ENCODE measurements at places on chromosomes 5 and 9.
A peak's percentile ranks its signal among the peaks of the same experiment; 100 is the strongest.

DNA sequence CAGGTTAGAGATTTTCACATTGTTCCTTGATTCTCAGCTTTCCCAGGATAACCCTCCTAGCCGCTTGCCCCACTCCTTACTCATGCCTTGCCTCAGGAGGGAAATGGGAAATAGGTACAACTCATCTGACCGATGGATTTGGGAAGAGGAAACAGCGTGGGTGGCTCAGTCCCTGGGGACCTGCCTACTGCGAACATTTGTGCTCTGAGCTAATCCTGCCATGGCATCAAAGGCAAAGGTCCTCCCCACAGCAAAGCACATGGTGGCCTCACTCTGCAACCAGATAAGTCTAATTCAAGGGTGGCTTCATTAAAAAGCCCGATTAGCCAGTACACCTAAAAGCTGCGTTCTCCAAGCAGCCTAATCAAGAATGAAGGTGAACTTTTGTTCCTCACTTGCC lies 82.4 kb upstream of the ADRA1B start:
- DNase-seq = no peak

DNA sequence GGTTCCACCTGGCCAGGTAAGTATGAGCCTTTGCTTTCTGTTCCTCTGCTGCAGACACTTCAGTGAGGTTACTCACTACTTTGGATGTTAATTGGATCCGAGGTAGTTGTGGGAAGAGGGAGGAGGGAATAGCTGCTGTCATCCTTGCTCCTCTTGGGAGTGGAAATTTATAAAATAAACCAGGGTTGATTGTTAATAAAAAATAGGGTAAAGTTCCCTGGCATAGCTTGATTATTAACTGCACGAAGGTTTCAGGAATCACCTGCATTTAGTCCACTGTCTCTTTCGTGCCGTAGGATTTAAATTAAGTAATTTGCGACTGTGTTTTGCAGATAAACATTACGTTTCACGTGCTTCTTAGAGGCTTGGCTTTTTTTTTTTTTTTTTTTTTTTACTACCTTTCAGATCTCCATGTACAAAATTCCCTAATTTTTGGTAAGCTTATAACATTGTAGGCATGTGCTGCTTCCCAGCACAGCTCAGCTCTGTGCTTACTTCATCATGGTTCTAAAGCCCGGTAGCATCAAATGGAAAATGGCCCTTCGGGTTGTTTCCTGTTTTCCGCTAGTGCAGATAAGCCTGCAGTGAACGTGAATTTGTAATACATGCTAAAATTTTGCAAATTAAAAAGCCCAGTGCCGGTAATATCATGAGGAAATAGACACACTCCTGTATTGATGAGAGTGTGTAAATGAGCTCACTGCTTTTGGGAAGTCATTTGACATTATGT lies 26.9 kb upstream of the LTC4S start:
- DNase-seq = no peak

DNA sequence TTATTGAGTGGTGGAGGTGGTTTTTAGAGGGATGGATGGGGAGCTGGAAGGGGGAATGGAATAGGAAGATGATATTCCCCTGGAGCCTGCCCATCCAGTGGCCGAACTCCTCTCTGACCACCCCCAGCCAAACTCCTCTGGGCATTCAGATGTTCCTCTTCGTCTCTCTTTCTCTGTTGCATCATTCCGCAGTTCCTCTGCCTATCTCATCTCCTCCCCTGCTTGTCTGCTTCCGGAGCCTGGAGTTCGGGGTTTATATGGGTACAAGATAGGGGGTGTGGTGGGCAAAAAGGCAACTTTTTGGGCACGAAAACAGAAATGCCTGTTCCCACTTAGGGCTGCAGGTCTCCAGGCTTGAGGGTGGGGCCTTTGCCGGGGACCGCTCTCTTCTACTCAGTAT lies 12.2 kb upstream of the CDK5RAP2 start:
- no peak for DNase-seq

DNA sequence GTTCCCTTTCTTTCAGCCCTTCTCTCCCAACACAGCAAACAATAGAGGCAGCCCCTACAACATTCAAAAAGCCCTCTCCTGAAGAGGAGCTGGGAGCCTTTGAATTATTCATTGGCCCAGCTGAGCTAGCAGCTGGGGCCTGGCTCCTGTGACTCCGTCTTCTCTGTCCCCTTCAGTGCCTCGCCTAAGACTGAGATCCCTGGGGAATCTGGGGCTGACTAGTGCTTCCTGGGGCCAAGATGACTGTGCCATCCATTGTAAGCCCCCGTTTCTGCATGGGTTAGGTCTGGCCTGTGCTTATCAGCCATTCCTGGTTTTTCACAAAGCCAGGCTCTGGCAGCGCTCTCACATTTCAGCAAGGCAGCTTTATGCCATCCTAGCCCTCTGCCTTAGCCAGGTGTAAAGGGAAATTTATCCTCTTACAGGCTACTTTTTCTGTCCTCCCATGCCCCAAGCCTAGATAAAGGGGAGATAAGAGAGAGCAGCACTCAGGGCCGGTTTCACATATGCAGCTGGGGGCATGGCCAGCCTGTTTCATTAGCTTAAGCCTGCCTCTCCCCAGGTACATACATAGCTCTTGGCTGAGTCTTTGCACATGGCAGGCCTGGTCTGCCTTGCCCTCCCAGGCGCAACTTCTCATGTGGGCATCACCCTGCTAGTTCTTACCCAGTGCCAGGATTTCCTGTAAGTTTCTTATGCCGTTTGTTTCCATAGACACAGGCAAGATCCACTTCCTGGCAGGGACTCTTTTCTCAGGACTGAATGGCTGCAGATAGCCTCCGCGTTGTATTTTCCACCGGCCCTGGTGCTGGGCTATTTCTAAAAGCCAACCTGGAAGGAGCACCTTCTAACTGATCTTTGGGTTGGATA lies 15.8 kb downstream of the PTPA start:
- DNase-seq = no peak

DNA sequence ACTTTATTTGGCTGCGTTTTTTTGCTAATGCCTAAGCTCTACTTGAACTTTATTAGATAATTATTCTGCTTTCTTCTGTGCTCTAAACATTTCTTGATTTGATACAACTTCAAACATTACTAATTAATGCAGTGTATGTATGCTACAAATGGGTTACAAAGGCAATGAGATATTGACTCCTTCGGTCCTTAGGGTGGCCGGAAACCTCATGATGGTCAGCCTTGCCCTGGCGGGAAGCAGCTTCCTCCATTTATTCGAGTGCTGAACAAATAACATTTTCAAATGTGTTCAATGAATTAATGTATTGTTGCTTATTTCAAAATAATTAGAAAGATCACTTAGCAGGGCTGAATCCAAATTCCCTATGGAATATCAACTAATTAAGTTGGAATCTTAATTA lies 3.9 kb upstream of the LNPEP start:
- DNase-seq = no peak

GRCh38 chr5:7856855-7857254 lies 5.9 kb upstream of the CFAP90 start:
- DNase-seq = peak; percentile 58

GRCh38 chr5:140710899-140711552 lies 10.8 kb downstream of the ZMAT2 start:
- peak; percentile 94 for DNase-seq

DNA sequence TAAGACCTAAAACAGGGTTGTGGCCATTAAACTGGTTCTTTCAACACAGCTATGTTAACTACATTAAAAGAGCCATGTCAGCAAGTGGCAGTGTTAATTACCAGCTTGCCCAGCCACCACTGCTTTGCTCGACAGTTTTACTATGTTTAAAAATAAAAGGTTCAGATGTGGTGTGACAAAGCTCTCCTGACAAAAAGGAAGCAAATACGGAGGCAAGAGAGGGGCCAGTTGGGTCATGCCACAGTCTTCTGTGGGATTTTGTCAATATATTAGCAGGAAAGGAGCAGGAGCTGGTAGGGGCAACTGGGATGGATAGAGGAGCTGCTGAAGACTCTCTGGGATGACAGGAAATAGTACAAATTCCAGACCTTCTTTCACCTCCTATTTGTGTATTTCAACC lies 113.5 kb upstream of the PCA3 start:
- no peak for DNase-seq

- no peak for DNase-seq
These were observed 123.9 kb downstream of the RAB3C start for GRCh38 chr5:58706736-58707135.

DNA sequence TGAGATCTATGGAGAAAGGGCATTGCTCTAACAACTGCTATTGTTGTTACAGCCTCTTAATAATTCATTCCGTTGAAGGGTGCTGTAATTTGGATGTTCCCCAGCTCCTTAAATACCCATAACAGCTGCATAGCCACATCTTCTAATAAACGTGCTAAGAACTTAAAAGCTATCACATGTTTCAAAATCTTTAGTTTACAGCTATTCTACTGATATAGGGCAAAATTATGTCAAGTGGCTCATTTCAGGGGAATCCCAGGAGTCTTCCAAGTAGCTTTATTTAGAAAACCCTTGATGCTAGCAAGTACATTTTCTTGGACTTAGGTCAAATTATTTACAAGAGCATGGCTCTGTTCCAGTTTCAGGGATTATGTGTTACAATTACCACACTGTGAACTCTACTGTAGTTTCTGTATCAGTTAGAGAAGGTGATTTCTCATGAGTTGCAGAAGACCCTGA lies 990.4 kb upstream of the ACO1 start:
- DNase-seq = peak; percentile 62

GRCh38 chr5:24644761-24645160 lies at the start of gene CDH10:
Gene CDH10, minus strand, starts transcription at chr5:24644978. Its CDS starts 51,488 bp downstream, at chr5:24593490.
- peak; percentile 60 for DNase-seq

- no peak for DNase-seq
These were observed 8.8 kb downstream of the HOMER1 start for GRCh38 chr5:79505138-79505537.

- no peak for DNase-seq
These were observed 83.8 kb upstream of the GNA14 start for GRCh38 chr9:77731930-77732329.

DNA sequence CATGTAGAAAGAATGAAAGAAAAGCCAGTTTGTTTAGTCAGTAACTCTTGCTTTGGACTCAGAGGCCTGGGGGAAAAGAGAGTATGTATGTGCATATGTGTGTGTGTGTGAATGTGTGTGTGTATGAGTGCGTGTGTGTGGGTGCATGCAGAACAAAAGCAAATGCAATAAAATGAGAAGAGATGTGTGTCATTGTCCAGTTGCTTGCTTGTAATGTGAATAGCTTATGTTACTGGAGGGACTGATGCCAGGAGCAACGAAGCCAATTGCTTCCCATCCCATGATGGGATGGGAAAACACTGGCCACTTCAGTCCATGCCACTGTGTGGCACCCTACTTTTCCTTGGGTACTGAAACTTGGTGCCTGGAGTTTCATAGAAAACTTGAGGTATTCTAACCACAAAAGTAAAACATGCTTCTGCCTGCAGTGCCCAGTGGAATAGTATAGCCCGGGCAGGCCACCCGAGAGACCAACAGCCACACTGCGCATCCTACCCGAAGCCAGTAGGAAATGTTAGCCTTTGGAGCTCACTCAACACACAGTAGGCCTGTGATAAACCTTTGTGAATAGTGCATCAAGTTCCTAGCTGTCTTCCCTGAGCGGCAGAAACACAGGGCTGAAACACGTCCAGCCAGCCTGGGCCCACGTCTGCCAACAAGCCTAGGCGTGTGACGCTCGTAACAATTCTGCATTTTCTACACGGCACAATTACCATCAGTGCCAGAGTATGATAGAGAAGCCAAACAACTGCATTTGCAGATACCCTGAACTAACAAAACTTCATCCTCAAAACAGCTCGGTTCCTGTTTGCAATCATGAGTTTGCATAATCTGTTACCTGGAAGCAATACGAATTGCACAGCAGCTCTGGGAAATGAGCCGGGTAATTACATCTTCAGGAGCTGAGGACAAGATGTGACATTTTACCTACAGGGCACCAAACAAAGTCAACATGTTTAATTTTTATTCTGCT lies 198.1 kb downstream of the SYK start:
- no peak for DNase-seq

DNA sequence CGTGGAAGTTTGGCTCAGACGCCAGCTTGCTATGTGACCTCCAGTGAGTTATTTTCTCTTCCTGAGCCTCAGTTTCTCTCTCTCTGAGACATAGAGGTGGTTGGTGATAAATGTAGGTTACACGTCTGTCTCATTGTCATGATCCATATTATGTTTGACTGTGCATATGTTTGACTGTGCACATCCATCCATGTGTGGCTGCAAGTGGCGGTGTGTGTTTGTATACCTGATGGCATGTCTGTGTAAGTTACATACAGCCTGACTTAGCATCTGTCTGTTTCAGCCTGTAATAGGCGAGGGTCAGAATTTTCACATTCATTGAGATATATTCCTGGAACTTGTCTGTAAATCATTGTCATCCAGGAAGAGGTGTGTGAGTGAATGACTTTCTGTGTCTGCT lies 3.3 kb downstream of the SPARC start:
- no peak for DNase-seq

DNA sequence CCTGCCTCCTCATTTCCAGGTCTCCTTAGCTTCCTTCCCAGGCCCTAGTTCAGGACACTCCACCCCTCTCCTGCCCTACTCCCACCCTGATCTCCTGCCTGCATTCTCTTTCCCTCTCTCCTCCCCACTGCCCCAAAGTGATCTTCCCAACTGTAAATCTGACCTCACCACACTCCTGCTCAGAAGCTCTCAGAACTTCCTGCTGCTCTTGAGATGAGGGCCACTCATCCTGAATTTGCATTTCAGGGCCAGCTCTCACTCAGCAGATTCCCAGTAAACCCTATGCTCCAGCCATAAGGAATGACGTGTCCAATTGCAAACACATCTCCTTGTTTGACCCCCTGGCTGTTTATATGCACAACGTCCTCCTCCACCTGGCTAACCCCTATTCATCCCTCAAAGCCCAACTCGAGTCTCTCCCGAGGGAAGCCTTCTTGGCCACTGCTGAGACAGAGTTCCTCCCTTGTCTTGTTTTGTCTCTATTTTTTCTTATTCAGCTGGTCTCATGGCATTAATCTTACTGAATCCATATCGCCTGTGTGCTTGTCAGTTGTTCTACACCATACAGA lies 95.0 kb downstream of the NSG2 start:
- no peak for DNase-seq

- no peak for DNase-seq
These were observed 19.7 kb upstream of the MOB3B start for GRCh38 chr9:27549196-27549755.

DNA sequence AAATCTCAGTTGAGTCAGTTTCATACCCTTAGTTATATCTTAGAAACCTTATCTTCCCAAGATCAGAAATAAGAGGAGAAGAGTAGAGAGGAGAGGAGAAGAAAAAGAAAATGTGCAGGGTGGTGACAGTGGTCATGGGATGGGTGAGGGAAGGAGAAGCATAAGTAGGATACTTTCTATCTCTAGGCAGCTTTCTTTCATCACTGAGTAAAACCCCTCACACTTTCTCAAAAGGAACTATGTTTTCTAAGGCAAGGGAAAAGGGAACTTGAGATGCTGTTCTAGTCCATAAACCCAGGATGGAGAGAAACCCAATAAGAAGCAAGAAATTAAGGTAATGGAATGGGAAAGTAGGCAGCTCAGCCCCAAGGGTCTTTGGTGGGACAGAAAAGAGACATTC lies 225.3 kb downstream of the MCTP1 start:
- no peak for DNase-seq

GRCh38 chr5:20347334-20347733 lies 359.3 kb upstream of the CDH18 start:
- no peak for DNase-seq

- no peak for DNase-seq
These were observed 76.7 kb downstream of the PLCXD3 start for GRCh38 chr5:41433552-41434181.
